ENCODE measurements at places on chromosomes 2 and 18.

GRCh38 chr2:172246649-172247048, 143.9 kb upstream of the DLX2 start:
- DNase-seq: no peak

GRCh38 chr2:224308272-224308911, 93.5 kb downstream of the FAM124B start:
- no peak for DNase-seq

GRCh38 chr2:222946700-222947287, 86.0 kb downstream of the ACSL3 start:
- no peak for DNase-seq

GRCh38 chr2:140916410-140916809, 1214.4 kb downstream of the LRP1B start:
- DNase-seq: no peak

DNA sequence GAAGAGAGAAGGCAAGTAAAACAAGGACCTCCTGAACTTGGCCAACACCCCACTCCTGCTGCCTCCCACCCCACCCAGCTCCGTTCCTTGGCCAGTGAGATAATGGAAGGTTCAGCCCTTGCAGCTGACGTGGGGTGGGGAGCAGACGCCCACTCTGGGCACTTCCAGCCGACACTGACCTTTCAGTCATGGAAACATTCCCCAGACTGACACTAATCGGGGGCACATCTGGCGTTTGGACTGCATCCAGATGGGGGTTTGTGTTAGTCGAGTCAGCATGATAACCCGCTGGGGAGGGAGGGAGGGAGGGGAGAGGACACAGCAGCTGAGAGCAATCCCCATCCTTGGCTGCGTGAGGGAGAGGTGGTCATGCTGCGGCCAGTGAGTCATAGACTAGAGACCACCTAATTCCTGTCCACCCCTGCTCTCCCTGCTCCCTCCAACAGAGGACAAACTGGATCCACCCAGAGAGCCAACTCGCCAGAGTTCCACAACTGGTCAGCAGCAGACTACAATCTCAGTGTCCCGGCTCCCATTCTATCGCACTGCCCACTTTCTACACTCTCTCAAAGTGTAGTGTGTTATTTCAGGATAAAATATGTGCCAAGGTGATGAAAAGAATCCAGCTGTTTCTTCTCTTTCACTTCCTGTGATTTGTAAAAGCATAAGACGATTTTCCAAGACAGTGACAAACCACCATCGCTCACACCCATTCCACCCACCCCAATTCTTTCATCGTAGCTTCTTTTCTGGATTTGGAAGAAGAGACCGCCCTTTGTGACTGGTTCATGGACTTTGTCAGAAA, 115.4 kb upstream of the PKDCC start:
- DNase-seq: no peak

- no peak for DNase-seq
Observed at GRCh38 chr18:10015288-10015701, 101.5 kb downstream of the VAPA start.

DNA sequence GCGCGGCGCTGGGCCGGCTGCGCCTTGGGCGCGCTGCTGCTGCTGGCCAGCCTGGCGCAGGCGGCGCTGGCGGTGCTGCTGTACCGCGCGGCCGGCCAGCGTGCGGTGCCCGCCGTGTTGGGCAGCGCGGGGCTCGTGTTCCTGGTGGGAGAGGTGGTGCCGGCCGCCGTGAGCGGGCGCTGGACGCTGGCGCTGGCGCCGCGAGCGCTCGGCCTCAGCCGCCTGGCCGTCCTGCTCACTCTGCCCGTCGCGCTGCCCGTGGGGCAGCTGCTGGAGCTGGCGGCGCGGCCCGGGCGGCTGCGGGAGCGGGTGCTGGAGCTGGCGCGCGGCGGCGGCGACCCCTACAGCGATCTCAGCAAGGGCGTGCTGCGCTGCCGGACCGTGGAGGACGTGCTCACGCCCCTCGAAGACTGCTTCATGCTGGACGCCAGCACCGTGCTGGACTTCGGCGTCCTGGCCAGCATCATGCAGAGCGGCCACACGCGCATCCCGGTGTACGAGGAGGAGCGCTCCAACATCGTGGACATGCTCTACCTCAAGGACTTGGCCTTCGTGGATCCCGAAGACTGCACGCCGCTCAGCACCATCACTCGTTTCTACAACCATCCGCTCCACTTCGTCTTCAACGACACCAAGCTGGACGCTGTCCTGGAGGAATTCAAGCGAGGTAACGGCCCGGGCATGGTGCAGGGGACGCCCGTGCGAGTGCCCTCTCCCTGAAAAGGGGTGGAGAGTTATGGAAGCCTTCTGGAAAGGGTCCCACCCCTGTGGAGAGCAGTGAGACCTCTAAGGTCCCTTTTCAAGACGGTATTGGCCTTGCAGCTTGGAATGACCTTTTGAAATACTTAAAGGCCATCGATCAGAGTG, 1.0 kb downstream of the CNNM3 start:
- no peak for DNase-seq

DNA sequence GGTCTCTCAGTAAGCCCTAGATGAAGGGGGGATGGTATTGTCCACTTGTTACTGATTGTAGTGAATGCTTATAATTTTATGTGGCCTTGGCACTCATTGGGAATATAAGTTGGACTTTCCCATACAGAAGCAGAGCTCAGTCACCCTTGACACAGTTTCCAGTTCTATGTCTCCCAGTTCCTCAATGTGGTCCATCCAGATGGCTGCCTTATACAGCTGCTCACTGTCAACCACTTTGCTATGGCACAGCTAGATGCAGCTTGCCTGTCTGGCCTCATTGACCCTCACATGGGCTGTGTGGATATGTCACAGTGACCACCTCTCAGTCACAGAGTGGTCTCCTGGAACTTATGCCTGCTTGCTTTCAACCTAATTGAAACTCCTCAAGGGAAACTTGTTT, 21.7 kb downstream of the SLC39A6 start:
- DNase-seq: no peak

DNA sequence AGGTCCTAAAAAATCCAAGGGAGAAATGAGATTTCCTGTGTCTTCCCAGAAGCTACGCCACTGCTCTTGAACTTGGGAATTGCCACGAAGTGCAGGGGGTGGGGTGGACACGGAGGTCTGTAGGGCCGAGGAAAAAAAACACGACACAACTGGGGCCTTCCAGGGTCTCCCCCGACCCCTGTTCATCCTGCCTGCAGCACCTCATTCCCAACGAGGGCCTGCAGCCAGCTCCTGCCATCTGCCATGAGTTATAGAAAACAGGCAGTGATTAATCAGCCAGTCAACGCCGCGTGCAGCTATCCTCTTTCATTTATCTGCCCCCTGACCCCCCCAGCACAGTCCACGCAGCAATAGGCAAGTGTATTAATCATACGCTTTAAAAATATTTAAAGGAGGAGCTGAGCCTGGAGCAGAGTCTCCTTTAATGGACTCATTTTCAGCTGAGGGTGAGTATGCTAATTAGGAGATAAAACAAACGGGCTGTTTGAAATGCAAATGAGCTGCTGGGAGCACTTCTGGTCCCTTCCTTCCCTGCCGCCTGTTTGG, 209.9 kb downstream of the TFCP2L1 start:
- DNase-seq: no peak

DNA sequence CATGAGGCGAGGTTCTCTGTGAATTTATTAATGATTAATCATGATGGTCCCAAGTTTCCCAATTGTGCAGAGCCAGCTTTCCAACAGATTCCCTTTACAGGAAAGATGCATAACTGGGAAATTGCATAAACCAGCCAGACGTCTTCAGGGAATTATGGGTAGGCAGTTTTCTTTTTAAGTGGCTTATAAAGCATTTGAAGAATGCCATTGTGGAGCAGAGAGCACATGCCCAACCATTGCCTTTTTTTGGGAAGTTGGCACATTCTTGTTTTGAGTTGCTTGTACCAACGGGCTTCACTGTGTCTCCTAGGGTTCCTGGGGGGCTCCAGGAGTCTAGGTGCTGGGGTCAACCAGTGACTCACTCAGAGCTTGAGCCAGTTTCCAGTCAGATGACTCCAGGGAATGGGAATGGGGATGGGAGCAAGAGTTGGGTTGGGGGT, 231.7 kb upstream of the FOSL2 start:
- no peak for DNase-seq

- no peak for DNase-seq
Observed at GRCh38 chr2:63894167-63894566, 52.5 kb downstream of the UGP2 start.

- DNase-seq: no peak
Observed at GRCh38 chr2:53417385-53417784, 350.2 kb upstream of the CHAC2 start.

GRCh38 chr2:170713543-170714380, 1.4 kb upstream of the SP5 start:
- no peak for DNase-seq

- no peak for DNase-seq
Observed at GRCh38 chr2:236969767-236970655, 115.7 kb upstream of the COPS8 start.

All from stimulated activated CD8-positive, alpha-beta memory T cell treated with anti-CD3 and anti-CD28 coated beads, Interleukin-4, amount 100 ng/mL, for 4 hours (primary cell).